ENCODE measurements at places on chromosomes 7 and 10.
A peak's percentile ranks its signal among the peaks of the same experiment; 100 is the strongest.

GRCh38 chr7:141012696-141013344 lies 1.9 kb downstream of the MRPS33 start:
- DNase-seq: no peak

DNA sequence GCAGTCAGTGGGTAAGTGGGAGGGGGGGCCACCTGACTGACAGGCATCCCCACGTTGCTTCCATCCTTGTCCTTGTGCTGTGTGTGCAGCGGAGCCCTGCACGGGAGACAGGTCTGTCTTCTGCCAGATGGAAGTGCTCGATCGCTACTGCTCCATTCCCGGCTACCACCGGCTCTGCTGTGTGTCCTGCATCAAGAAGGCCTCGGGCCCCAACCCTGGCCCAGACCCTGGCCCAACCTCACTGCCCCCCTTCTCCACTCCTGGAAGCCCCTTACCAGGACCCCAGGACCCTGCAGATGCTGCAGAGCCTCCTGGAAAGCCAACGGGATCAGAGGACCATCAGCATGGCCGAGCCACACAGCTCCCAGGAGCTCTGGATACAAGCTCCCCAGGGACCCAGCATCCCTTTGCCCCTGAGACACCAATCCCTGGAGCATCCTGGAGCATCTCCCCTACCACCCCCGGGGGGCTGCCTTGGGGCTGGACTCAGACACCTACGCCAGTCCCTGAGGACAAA lies 24.8 kb downstream of the TBATA start:
- no peak for DNase-seq

DNA sequence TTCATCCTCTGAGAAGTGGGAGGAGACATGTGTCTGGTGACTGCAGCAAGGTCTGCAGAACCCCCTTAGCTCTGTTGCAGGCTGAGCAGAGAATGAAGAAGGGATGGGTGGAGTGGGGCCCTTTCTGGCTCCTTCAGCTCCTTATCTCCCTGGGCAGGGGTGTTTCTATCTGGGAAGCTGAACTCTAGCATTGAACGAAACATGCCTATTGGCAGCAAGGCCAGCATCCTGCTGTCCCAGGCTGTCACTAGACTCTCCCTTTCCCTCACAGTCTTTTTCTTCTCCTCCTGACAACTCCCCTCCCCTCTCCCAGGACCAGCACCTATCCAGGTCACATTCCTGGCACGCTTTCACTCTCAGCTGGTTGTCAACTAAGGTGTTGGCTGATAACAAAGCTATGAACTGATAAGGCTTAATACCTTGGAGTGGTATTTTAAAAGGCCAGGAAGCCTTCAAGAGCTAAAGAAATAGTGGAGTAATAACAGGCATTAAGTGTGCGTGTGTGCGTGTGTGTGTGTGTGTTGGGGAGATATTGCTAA lies 128.8 kb upstream of the FZD8 start:
- no peak for DNase-seq

- DNase-seq: peak; percentile 85
These were observed 364.2 kb downstream of the AUTS2 start for GRCh38 chr7:69962186-69963065.

DNA sequence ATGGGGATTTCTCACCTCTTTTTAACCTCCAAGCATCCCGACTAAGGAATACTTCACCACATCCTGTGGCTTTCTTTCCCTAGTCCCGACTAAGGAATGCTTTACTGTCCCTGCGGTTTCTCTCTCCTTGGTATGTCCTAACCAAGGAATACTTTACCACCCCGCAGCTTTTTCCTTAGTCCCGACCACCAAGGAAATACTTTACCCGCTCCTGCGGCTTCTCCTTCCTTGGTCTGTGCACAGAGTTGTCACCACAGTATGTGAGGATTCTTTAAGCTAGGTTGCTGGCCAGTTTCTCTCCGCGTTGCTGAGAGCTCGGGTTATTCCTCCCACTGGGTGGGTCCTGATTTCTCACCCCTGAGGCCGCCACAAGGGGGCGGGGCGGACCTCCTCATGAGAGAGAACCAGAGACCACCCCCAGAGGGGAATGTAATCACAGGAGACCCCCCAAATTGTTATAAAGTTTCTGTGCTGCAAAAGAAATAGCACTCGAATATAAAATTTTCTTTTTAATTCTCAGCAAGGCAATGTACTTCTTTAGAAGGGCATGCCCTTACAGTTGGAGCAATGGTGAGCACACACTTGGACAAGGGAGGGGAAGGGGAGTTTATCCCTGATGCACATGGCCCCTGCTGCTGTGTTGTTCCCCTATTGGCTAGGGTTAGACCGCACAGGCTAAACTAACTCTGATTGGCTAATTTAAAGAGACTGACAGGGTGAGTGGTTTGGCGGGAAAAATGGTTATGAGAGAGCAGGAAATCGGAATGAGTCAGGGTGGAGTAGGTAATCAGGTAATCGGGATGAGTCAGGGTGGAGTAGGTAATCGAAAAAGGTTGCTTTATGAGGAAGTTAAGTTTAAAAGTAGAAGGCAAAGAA lies 12.8 kb downstream of the SUGCT start:
- peak; percentile 10 for DNase-seq

DNA sequence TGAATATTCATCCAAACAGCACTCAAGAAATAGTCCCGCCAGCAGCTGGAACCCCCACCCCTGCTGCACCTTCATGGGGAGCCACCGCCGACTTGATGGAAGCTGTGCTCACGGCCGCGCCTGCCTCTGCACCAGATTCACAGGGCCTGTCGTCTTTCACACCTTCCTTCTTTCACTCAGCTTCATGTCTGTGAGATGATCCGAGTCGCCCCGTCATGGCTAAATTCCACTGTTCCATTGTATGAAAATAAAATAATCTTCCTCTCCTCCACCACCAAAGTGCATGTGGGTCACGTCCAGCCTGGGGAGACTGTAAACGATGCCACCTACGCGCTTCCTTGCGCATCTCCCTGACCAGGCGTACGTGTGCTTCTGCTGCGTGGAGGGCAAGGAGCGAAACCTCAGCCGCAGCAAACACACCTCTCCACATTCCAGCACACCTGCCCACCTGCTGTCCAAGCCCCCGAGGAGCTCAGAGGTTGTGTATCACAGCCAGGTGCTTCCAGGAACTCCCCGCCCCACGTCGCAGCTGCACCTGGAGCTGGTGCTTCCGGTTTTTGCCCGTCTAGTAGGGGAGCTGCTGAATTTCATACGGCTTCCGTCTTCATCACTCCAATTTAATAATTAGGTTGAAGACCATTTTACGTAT lies 137.0 kb downstream of the PTPRN2 start:
- DNase-seq: no peak

DNA sequence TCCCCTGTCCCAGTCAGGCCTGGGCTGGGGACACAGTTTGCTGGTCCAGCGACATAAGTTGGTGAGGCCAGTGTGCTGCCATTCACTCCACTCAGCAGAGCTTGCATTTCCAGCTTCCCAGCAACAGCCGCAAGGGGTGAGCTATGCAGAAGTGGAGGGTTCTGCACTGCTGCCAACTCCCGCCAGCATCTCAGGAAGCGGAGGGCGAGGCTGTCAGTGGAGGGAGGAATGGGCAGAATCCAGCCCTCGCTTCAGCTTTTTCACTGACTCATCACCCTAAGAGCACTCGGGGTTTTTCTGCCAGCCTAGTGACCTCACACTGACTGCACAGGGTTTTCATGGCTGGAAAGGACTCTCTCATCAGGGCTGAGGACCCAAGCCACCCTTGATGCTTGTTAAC lies 625.1 kb upstream of the MKI67 start:
- DNase-seq: no peak

DNA sequence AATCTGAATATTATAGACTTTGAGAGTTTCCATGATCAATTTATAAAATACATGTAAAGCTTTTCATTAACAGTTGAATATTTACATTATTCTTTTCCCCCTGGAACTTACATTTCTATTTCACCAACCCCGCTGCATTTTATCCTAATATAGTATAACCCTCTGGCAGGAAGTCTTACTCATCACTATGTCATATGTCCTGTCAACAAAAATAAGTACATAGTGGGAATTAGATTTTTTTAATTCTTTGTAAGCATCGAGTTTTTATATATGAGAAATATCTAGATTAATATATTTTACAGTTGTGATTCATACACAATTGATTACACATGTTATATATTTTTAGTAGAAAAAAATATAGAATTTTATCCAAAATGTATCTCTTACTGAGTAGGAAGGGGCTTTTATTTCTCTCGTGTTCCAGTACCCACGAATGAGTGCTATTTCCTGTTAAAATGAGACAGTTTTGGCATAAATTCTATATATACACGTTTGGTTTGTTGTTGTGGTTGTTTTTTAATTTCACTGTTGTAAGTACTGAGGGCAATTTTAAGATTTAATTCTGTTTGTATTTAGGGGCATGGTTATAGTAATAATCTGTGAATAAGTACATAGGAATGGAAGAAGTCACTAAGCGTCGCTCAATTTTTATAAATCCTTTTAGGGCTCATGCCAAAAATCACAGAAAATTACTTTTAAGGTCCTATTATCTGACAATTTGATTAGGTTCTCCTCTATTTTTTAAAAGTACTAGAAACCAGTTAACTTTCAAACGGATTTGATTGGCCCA lies 87.1 kb downstream of the HECW1 start:
- DNase-seq: no peak

- no peak for DNase-seq
These were observed 913.8 kb upstream of the SORCS1 start for GRCh38 chr10:108078263-108078662.

GRCh38 chr7:83806538-83806937 lies 157.6 kb upstream of the SEMA3E start:
- peak; percentile 10 for DNase-seq

DNA sequence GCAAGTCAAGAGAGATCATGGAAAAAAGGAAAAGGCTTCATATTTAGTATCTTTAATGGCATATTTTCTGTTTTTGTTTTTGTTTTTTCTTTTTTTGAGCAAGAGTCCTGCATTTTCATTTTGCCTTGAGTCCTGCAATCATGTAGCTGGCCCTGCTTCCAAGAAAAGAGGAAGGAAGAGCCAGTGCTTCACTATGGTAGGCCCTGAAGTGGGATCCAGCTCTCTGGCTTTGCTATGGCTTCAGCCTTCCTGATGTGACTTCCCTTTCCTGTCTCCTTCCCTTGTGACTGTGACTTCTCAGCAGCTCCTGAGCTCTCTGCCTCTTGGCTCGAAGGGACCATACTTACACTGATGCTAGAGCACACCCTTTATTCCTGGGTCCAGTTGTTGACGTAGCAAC lies 512.3 kb downstream of the INHBA start:
- no peak for DNase-seq

GRCh38 chr10:117540640-117541404 lies 1.7 kb upstream of the EMX2 start:
- DNase-seq: no peak

DNA sequence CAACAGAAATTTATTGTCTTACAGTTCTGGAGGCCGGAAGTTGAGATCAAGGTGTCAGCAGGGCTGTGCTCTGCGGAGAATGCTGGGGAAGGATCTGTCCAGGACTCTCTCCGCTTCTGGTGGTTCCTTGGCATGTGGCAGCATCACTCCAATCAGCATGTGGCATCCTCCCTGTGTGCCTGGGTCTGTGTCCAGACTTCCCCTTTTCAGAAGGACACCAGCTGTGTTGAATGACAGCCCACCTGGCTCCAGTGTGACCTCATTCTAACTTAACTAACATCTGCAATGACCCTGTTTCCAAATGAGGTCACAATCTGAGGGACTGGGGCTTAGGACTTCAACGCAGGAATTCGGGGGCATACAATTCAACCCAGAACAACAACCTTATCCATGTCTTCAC lies 141.9 kb downstream of the BMS1 start:
- no peak for DNase-seq

- DNase-seq: no peak
These were observed 95.3 kb upstream of the TCERG1L start for GRCh38 chr10:131406676-131407392.

- DNase-seq: no peak
These were observed 87.1 kb downstream of the NKX6-2 start for GRCh38 chr10:132698761-132699391.

DNA sequence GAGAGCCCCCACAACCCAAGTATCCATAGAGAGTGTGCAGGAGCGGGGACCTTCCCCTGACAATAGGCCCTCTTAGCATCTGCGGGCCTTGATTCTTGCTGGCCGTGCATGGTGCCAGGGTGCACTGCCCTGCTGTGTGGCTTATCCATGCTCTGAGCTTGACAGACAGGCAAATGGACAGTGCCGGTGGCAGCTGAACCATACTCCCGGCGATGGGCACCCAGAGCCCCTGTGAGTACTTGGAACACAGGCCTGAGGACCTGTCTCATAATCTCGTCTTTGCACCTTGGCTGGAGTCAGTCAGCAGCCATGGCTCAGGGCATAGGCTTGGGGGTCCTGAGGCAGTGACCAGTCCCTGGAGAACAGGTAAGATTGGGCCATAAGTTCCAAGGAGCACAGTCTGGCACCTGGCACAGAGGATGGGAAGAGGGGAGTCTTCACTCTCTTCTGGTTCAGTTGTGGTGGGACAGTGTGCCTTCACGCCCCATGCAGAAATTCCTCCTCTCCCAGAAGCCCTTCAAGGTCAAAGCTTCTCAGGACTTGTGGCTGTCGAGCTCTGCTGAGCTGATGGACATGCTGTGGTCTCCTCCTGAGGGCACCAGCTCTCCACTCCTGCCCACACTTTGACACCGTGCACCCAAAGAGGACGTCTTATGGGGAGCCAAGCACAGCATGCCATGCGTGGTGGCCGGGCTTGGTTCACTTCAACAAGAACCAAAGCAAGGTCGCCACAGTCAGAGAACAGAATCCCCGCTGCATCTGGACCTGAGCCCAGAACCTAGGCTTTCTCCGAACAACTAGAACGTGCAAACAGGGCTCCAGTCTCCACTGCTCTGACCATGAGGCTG lies 59.4 kb upstream of the CAMK2B start:
- DNase-seq: no peak

- DNase-seq: peak; percentile 36
These were observed 415.4 kb downstream of the PLXNA4 start for GRCh38 chr7:132160611-132161532.

- no peak for DNase-seq
These were observed 245.3 kb upstream of the SLC26A5 start for GRCh38 chr7:103691291-103691690.

DNA sequence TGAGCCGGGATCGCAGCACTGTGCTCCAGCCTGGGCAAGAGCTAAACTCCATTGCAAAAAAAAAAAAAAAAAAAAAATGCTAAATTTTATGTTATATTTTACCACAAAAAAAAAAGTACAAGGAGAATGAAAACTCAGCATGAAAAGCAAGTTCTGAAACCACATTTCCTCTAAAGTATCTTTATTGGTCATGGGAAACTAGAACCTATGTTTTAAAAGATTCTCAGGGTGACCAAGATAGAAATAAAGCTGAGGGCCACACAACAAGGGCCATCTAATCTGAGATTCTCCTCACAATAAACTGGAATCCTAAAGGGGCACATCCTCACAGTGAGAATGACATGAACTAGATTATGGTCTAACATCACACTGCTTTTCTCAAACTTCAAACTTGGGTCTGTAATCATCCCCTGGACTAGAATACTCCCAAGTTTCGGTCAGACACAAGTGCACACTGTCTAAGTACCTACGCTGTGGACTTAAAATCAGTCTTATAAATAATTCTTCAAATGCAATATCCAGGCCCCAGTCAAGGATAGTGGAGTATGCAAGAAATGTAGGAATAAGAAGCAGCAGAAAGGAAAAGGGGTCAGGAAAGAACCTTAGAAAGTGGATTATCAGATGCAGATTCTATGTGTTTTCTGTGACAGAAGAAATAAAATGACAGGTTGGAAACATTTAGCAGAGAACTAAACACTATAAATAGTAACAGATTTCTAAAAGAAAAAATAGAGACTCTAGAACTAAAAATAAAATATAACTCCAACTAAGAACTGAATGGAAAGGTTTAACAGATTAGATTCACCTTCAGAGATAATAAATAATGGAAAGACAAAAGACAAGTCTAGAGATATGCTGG lies 49.9 kb downstream of the COA1 start:
- no peak for DNase-seq

All from NCI-H82 (cell line).